ENCODE measurements at places on chromosomes 4 and X. TPM values are rescaled to one million over a fixed set of nuclear protein-coding genes. Genes with fewer than 3 reads are reported as not detected.

ESX1 gene
- not detected for polyA plus RNA-seq

FAM120C gene
- 1.8 TPM for polyA plus RNA-seq

MID1 gene
- not detected for polyA plus RNA-seq

BEND2 gene
- 0.14 TPM for polyA plus RNA-seq

NKX6-1 gene
- not detected for polyA plus RNA-seq

SSX4 gene
- polyA plus RNA-seq, result not detected

XAGE1A gene
- not detected for polyA plus RNA-seq

DCX gene
- polyA plus RNA-seq, result not detected

RHOXF2 gene
- not detected for polyA plus RNA-seq

XKRX gene
- polyA plus RNA-seq, result not detected

ADGRL3 gene
- not detected for polyA plus RNA-seq

TGIF2LX gene
- polyA plus RNA-seq, result not detected

HERC5 gene
- 2.9 TPM for polyA plus RNA-seq

MAGEA2 gene
- polyA plus RNA-seq, result not detected

F8A2 gene
- polyA plus RNA-seq, result not detected

LARP7 gene
- 12.5 TPM for polyA plus RNA-seq

DIPK2B gene
- polyA plus RNA-seq, result not detected

MAGEA9B gene
- not detected for polyA plus RNA-seq

SLC10A3 gene
- polyA plus RNA-seq, result 33.1 TPM

FHDC1 gene
- polyA plus RNA-seq, result not detected

ZFP92 gene
- polyA plus RNA-seq, result 0.04 TPM

STATH gene
- polyA plus RNA-seq, result not detected

KIAA1210 gene
- polyA plus RNA-seq, result not detected

XPNPEP2 gene
- 0.19 TPM for polyA plus RNA-seq

GATA1 gene
- polyA plus RNA-seq, result not detected

SMIM31 gene
- polyA plus RNA-seq, result not detected

KLF8 gene
- polyA plus RNA-seq, result 1.5 TPM

CDKL2 gene
- not detected for polyA plus RNA-seq

KIT gene
- not detected for polyA plus RNA-seq

XAGE5 gene
- polyA plus RNA-seq, result not detected

SH3BGRL gene
- polyA plus RNA-seq, result 100 TPM

ZBTB49 gene
- 1.4 TPM for polyA plus RNA-seq

PLAC8 gene
- 170 TPM for polyA plus RNA-seq

FGD1 gene
- 0.05 TPM for polyA plus RNA-seq

LSM6 gene
- polyA plus RNA-seq, result 66.2 TPM
